ENCODE measurements at places on chromosomes 16 and 17.

- DNase-seq, result no peak
Measured at GRCh38 chr17:61205931-61206330, 193.7 kb upstream of the TBX2 start.

DNA sequence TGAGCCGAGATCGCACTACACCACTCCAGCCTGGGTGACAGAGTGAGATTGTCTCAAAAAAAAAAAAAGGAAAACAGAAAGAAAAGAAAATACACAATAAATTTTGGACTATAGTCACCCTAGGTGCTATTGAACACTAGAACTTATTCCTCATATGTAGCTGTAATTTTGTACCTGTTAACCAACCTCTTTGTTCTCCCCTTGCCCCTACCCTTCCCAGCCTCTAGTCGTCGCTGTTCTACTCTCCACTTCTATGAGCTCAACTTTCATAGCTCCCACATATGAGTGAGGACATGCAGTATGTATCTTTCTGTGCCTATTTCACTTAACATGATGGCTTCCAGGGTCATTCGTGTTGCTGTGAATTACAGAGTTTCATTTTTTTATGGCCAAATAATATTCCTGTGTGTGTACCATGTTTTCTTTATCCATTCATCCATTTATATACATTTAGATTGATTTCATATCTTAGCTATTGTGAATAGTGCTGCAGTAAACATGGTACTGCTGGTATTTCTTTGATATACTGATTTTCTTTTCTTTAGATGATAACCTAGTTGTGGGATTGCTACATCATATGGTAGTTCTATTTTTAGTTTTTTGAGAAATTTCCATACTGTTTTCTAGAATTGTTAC, 28.3 kb downstream of the VPS35L start:
- no peak for DNase-seq

GRCh38 chr16:87203060-87203656, 114.0 kb downstream of the C16orf95 start:
- DNase-seq, result peak; percentile 16

- no peak for DNase-seq
Measured at GRCh38 chr17:82424001-82424862, 5.8 kb upstream of the OGFOD3 start.

- no peak for DNase-seq
Measured at GRCh38 chr16:14018851-14019250, 52.3 kb upstream of the MRTFB start.

DNA sequence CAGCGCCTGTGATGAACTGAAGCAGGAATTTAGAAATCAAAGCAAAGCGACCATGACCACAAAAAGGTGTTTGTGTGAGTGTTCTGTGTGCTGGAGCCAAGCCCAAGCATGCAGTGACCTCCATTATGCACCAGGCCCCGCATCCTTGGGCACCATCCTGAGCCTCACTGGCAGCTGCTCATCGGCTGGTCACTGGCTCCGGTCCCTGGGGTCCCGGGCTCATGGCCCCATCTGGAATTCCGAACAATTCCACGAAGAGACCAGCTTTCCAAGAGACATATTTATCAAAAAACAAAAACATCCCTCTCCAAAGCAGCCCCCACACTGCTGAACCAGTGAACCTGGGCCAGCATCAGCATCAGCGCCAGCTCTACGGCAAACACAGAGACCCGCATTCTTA, 15.2 kb upstream of the ZNF469 start:
- no peak for DNase-seq

GRCh38 chr17:70446446-70446845, 277.1 kb downstream of the KCNJ2 start:
- no peak for DNase-seq

GRCh38 chr17:72388765-72389473, 268.1 kb downstream of the SOX9 start:
- DNase-seq, result no peak

GRCh38 chr16:14309001-14309886, 238.1 kb downstream of the MRTFB start:
- no peak for DNase-seq

DNA sequence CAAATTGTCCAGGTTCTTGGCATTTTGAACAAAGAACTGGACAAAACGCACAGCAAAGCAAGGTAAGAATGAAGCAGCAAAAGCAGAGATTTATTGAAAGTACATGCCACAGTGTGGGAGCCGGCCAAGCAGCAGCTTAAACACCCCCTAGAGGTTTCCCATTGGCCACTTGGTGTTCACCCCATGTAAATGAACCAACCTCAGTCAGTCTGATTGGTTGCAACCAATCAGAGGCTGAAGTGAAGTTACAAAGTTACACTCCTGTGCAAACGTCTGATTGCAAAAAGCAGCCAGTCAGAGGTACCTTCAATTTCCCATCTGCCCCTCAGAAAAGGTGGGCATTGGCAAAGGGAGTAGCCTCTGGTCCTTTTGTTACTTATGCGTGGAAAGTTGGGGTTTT, 8.8 kb upstream of the ZNF263 start:
- no peak for DNase-seq

- no peak for DNase-seq
Measured at GRCh38 chr16:88812513-88813268, 963 bp upstream of the APRT start.

- DNase-seq, result no peak
Measured at GRCh38 chr17:56031636-56032035, 121.6 kb upstream of the ANKFN1 start.

DNA sequence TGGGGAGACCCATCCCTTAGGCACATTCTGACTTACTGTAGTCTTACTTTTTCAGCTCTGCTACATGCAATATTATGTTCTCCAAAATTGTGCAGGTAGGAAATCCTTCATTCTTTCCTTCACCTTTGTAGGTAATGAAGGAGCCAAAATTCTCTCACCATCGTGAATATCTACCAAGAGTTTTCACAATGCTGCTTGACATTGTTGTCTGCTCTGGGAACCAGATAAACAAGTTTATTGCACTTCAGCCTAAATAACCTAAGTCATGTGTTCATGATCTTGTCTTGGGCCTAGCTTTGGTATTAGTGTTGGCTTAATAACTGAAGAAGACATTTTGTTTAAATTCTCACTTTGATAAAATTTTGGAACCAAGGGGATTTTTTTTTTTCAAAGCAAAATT, 110.8 kb upstream of the ELAC2 start:
- DNase-seq, result no peak

GRCh38 chr17:74943808-74944522, 8.3 kb downstream of the OTOP3 start:
- DNase-seq, result no peak

DNA sequence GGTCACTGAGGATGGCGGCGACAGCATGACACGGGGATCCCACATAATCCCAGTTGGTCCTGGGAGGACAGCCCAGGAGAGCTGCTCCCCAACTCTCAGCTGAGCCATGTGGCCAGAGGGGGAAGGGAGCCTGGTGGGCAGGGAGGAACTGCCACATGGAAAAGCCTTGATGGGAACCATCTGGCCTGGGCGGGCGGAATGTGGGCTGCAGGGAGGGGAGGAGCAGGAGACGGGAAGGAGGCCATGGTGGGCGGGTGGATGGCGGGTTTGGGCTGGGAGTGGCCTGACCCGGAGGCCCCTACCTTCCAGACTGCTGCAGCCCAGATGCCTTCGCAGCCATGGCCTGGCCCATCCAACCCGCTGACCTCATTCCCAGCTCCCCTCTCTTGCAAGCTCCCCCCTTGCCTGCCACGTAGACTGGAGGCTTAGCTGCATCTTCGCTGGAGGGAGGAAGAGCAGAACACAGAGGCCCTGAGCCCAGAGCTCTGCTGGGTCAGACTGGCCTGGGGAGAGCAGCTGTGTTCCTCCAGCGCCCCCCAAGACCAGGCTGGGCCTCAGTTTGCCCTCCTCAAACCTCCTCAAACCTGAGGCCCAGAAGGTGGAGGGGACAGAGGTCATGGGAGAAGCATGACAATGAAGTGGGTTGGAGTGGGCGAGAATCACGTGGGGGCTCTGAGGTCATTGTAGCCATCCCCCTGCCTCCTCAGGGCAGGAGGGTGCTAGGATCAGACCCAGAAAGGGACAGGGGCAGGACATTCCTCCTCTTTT, 8.2 kb upstream of the COL1A1 start:
- no peak for DNase-seq

- no peak for DNase-seq
Measured at GRCh38 chr17:7208754-7209460, 10.7 kb downstream of the DLG4 start.

- DNase-seq, result no peak
Measured at GRCh38 chr17:81057777-81058176, 22.8 kb downstream of the BAIAP2 start.

GRCh38 chr17:31903401-31903800, 1.9 kb upstream of the UTP6 start:
- no peak for DNase-seq

GRCh38 chr17:79537061-79537460, 73.8 kb downstream of the RBFOX3 start:
- DNase-seq, result no peak

DNA sequence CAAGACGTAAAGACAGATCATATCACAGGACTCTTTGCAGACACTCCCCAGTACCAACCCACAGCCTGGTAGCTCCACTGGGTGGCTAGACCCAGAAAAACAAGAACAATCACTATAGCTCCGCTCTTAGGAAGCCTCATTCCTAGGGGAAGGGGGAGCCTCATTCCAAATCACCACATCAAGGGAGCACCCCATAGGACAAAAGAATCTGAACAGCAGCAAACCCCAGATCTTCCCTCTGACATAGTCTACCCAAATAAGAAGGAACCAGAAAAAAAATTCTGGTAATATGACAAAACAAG, 237.8 kb downstream of the CEP112 start:
- no peak for DNase-seq

GRCh38 chr16:35798885-35799426, 2339.5 kb downstream of the TP53TG3F start:
- DNase-seq, result no peak

GRCh38 chr17:29648005-29648404, 25.3 kb upstream of the CORO6 start:
- DNase-seq, result no peak

GRCh38 chr17:63579633-63580032, 21.1 kb upstream of the TACO1 start:
- DNase-seq, result no peak

DNA sequence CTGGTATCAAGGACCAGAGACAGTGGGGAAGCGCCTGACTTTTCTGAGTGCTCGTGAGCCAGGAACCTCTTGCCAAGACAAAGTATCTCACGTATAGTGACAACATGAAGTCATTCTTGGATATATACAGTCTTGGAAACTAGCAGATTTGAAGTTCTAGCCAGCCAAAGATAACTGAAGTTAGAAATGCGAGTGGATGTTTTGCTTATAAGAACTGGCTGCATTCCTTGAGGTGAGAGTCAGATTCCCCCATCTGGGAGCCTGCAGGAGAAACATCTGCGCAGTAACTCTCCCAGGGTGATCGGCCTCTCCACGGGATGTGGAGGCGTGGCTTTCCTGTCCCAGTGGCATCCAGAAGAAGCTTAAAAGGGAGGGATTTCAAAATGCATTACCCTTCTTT, 89.8 kb downstream of the SHISA6 start:
- no peak for DNase-seq

GRCh38 chr17:50830994-50831393, 4.4 kb upstream of the WFIKKN2 start:
- DNase-seq, result no peak

DNA sequence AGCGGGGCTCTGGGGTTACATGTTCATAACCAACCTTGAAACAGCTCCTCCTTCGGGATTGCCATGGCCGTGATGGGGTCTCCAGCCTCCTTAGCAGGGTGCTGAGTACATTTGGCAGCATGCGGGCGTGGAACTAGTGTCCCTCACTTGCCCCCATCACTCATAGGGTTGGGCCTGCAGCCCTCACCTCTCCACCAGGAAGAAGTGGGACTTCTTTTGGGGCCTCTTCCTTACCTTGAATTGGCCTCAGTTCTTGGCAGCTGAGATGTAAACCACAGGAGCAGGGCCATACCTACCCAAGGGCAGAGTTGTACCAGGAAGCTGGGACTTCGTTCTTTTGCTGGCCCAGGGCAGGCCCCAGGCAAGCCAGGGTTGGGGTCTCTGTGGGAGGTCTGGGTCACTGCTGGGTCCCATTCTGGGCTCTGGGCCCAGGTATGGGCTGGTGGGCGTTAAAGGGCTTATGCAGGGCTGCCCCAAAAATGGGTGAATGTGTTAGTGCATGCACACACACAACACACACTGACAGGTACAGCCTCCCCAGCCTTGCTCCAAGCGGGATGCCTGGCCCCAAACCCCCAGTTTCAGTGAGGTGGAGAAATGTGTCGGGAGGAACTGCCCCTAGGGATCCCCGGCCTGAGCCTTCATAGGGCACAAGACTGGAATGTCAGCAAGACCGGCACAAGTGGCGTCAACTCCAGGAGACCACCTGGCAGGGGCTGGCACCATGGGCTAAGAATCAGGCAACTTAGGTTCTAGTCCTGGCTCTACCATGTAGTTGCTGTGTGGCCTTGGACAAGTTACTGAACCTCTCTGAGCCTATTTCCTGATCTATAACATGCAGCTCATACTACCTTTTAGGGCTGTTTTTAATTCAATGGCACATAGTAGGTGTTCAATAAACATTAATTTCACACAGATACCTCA, 3.9 kb upstream of the KRT15 start:
- no peak for DNase-seq

DNA sequence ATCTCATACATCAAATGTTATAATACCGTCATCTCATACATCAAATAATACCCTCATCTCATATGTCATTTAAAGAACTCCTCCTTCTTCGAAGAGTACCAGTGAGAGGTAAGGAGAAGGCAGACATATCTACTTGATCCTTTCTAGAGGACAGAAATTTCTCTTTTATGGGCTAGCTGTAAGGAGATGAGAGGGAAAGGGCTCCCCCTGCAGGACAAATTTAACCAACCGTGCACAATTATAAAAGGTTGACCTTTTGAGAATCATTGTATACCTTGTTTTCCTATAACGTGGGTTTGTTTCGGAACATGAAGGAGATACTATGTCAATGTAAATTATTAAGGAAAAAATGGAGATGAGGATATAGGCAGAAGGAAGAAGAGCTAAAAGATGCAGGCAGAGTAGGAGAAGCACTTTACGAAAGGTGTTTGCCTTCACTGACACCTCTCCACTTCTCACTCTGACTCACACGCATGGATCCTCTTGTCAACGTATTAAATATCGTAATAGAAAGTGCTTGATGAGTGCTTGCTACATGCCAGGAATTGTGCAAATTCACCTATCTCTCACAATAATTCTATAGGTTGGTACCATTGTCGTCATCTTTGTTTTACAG, 465.9 kb upstream of the ERCC4 start:
- no peak for DNase-seq

- no peak for DNase-seq
Measured at GRCh38 chr16:72241008-72241407, 69.1 kb upstream of the PMFBP1 start.

DNA sequence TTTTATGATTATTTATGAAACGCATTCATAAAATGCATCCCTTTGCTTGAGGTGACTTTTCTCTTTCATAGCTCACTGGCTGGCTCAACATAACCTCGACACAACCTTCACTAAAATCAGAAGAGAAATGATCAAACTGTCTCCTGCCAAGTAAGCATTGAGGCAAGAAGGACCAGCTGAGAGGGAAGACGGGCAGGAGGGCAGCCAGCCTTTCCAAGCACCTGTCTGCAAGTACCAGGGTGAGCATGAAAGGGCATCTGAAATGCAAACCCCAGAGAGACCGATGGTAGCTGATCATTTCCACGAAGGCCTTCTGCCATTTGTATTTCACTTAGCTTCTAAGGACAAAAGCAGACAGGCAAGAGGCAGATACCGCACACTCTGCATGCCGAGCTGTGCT, 52.1 kb upstream of the RPH3AL start:
- no peak for DNase-seq

- no peak for DNase-seq
Measured at GRCh38 chr17:50339381-50339780, 6.5 kb upstream of the XYLT2 start.

- no peak for DNase-seq
Measured at GRCh38 chr17:12567077-12568053, 98.3 kb upstream of the MYOCD start.

GRCh38 chr17:66281661-66282369, 20.6 kb upstream of the PRKCA start:
- DNase-seq, result no peak

Measured in stimulated activated CD8-positive, alpha-beta memory T cell treated with anti-CD3 and anti-CD28 coated beads, Interleukin-7, amount 100 ng/mL, for 24 hours (primary cell).